ENCODE measurements at places on chromosomes 13 and 19.

DNA sequence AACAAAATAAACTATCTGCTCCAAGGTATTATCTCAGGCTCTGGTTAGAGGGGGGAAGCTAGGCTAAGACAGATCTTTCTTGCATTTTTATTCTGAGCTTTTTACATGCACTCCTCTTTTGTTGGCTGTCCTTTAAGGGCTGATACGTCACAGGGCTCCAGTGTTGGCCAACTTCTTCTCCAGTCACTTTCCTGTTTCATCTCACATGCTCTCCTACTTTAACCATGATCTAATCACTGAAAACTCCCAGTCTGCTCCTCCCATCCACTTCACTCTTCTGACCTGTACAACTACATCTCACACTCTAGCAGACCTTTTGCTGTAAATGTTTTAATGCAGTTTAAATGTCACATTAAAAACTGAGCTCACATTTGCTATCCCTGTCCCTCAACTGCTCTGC is 510.0 kb upstream of the KLF12 start:
- no peak for DNase-seq

GRCh38 chr13:110850840-110851239 is 64.0 kb downstream of the ANKRD10 start:
- DNase-seq, result no peak

DNA sequence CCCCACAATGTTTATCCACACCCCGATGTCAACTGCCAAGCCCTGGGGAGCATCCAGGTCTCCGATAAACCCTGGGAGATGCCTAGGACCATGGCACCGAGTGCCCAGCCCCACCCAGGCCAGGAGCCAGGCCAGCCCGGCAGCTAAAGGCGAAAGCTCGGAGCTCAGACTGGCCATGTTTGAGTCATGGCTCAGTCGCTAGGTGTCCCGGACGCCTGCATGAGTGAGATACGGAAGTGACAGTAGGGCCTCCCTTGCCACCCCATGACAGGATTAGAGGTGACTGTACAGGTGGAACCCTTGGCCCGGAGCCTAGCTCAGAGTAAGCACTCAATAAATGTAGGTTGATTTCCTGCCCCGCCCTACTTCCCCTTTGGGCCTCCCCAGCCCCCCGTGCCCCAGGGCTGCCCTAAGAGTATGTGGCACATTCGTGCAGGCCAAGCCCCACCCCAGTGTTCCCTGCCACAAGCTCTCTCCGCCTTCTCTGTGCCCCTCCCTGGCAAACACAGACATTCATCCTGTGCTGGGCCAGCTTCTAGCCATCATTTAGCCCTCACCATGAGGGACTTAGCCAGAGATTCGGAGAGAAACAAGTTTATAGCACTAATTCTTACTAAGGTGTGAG is 5.8 kb upstream of the TPM4 start:
- DNase-seq, result no peak

- no peak for DNase-seq
Measured at GRCh38 chr19:16969135-16969534, 57.5 kb downstream of the CPAMD8 start.

DNA sequence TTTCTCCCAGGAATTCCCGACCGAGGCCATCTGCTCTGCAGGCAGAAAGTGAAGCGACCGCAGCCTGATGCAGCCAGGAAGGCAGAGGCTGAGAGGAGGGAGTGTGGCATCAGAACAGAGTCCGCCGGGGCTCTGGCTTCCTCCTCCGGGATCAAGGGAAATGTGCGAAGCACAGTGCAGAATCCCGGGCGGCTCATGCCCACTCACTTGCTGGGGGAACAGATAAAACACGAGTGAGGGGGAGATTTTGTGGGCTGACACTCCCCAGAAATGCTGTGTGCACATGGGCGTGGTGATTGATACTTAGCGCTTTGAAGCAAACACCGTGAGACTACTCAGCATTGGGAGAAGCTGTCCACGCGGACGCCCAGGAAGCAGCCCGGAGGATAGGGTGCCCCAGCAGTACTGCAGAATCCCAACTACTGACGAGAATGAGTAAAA is 75.3 kb upstream of the POMP start:
- no peak for DNase-seq

DNA sequence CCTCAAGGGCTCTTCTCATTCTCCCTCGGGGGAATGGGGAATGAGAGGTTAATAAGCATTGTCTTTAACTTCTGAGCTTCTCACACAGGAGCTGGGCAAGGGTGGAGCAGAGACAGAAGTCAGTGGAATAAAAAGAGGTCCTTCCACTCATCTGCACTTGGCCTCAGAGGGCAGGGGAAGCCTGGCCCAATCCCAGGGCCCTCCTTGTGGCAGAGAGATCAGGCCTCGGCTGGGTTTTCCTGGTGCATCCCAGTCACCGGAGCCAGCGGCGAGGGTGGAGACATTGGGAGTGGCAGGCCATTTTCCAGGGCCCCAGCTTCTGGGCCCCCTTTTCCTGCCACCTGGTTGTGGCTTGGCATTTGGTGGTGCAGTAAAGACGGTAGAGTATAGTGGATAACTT is 10.6 kb downstream of the CALM3 start:
- no peak for DNase-seq

- DNase-seq, result no peak
Measured at GRCh38 chr19:10920288-10920655, 8.2 kb downstream of the YIPF2 start.

- no peak for DNase-seq
Measured at GRCh38 chr19:10510301-10510802, 6.9 kb downstream of the S1PR5 start.

- peak; percentile 30 for DNase-seq
Measured at GRCh38 chr13:106680796-106681472, 113.0 kb upstream of the ARGLU1 start.

DNA sequence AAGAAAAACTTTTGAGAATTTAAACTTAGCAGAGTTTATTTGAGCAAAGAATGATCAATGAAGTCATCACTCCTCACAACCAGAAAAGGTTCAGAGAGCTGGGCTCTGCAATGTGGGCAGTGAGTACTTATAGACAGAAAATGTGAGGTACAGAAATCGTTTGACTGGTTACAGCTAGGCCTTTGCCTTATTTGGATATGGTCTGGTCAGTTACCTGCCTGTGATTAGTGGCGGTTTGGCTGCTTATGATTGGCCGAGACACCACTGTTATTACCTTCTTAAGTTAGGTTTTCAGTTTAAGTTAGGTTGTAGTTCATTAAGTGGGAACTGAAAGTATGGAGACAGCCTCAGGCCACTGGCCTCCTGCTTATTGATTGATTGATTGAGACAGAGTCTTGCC is 66.3 kb downstream of the DNAJC3 start:
- no peak for DNase-seq

GRCh38 chr13:98672947-98673613 is 79.4 kb downstream of the SLC15A1 start:
- no peak for DNase-seq

DNA sequence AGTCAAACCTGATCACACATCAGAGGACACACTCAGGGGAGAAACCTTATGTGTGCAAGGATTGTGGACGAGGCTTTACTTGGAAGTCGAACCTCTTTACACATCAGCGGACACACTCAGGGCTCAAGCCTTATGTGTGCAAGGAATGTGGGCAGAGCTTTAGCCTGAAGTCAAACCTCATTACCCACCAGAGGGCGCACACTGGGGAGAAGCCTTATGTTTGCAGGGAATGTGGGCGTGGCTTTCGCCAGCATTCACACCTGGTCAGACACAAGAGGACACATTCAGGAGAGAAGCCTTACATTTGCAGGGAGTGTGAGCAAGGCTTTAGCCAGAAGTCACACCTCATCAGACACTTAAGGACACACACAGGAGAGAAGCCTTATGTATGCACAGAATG is 8.2 kb upstream of the ZNF527 start:
- no peak for DNase-seq

DNA sequence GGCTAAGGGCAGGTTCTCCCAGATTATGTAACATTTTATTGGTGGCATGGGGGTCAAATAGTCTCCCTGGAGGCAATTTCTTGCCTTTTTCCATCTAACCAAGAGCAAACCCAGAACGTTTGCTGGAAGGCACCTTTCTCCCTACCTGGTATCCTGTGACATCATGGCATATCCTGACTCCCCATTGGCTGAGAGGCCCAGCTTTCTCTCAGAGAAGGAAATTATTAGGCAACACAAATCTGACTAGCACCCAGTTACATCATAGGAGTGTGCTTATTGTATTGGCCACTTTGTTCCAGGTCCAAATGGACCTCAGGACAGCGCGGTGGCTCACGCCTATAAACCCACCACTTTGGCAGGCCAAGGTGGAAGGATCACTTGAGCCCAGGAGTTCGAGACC is 13.0 kb downstream of the NTN5 start:
- no peak for DNase-seq

DNA sequence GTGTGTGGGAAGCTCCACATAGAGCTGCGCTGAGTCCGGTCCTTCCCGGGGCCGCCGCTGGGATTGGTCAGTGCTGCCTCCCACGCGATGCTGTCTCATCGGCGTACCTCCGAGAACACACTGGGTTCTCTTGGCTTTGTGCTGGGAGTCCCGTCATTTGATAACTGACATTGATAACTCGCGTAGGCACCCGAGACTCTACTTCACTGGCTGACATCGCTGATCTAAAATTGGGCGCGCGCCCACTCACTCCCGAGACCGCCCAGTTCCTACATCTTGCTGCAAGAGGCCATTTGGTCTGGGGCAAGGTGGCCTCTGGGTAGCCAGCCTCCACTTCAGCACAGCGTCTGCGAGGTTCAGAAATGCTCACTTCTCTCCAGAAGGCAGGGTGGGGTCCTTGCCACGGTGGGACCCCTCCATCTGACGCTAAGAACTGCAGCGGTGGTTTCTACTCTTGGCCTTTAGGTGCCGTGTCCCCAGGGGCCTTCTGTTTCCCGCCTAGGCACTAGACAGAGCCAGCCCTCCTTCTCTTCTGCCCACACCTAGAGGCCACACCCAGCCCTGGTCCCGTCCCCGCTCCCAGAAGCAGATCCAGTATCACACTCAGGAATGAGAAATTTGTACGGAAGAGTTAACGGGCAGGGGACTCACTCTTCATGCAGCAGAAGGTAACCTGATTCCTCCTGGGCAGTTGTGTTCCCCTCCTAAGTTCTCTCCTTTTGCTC is 40.7 kb upstream of the ATP11A start:
- DNase-seq, result no peak

GRCh38 chr13:35139591-35139990 is 197.5 kb downstream of the NBEA start:
- no peak for DNase-seq

DNA sequence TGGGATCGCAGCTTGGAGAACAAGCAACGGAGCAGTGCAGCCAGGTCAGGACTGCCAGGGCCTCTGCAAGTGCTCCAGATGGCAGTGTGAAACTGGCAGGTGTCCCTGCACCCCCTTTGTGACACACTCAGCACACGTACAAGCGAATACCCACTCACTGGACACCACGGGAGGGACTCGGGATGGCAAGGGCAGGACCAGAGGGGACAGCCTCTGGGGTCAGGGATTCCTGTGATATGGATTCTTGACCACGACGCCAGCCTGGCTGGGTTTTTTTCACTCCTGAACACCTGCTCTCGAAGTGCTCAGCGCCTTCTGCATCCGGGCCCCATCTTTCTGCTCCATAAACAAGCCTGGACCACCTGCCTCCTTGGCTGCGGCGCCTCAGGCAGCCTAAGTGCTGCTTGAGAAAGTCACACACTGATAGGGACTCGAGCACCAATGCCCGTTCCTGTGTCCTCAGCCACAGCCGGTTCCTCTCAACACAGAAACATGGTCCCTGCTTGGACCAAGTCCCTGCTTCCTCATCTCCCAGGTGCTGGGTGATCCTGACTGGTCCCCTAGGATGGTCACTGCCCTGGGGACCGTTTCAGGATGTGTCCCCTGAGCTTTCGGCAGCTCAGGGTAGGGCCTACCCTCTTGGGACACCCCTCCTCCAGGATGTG is 22.0 kb downstream of the ELAVL1 start:
- no peak for DNase-seq

GRCh38 chr13:114199954-114200353 is 20.9 kb downstream of the CFAP97D2 start:
- no peak for DNase-seq

DNA sequence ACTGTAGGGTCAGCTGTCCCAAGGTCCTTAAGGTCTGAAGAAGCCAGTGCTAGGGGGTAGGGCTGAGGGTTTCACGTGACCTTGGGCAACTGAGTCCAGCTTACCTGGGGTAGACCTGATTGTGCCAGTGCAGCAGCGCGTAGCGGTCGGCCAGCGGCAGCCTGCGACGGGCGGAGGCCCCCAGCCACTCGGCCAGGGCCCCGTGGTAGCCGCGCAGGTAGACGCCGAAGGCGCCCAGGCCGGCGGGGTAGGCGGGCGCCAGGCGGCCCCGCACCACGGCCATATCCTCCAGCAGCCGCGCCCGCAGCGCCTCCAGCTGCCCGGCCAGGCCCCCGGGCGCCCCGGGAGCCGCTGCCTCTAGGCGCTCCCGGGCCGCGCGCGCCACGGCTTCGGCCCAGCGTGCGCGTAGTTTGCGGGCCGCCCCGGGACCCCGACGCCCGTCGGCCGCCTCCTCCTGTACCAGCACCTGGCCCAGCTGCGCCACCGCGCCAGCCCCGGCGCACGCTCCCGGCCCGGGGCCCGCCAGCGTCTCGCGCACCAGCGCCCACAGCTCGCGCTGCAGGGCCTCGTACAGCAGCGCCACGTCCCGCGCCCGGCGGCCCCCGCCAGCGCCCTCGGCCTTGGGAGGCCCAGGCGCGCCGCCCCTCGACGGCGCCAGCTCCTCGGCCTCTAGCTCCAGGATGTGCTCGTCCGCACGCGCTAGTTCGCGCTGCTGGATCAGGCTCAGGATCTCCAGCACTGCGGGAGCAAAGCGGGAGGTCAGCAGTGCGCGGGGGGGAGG is 10.9 kb downstream of the EXOC3L2 start:
- no peak for DNase-seq

- DNase-seq, result no peak
Measured at GRCh38 chr19:43499042-43499441, 5.5 kb downstream of the PHLDB3 start.

DNA sequence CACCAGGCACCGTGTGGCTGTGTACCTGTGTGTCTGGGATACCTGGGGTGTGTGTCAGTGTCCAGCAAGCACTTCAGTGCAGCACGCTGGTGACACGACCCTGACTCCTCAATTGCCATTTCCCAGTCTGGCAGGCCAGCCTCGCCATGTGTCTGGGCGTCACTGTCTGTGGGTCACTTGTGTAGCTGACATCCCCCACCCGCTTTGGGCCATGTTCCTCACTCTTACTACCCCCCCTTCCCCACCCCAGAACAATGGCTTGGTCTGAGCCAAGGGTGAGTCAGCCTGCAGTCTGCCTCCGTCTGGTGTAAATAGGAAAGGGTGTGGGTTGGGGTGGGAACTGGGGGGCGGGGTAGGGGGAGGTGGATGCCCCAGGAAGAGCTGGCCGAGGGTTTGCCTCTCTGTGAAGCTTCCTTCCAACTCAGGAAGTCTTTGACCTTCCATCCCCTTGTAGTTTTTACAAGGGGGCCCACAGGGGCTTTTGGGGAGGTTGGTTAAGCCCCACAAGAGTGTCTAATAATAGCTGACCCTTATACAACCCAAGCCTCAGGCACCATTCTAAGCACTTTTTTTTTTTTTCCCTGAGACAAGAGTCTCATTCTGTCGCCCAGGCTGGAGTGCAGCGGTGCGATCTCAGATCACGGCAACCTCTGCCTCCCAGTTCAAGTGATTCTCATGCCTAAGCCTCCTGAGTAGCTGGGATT is 17.6 kb downstream of the NOVA2 start:
- peak; percentile 66 for DNase-seq

GRCh38 chr13:91112201-91112923 is 235.1 kb upstream of the MIR17HG start:
- no peak for DNase-seq

- DNase-seq, result no peak
Measured at GRCh38 chr19:43610493-43610892, 1.4 kb upstream of the SRRM5 start.
